ENCODE measurements at places on chromosomes 7 and 10.

DNA sequence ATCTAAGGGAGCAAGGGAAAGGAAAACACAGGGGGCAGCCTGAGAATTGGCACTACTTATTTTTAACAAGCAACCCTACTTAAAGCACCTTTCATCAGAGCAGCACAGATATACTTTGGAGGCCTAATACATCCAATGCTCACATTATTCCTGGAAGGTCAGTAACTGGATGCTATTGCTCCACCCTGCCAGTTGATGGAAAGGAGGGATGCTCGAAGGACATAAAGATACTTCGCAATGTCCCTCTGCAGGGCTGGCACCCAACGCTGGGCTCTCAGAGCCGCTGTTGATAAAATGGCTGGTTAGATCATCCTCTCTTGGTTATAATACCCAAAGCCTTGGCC, 307.9 kb upstream of the AOAH start:
- DNase-seq = no peak

DNA sequence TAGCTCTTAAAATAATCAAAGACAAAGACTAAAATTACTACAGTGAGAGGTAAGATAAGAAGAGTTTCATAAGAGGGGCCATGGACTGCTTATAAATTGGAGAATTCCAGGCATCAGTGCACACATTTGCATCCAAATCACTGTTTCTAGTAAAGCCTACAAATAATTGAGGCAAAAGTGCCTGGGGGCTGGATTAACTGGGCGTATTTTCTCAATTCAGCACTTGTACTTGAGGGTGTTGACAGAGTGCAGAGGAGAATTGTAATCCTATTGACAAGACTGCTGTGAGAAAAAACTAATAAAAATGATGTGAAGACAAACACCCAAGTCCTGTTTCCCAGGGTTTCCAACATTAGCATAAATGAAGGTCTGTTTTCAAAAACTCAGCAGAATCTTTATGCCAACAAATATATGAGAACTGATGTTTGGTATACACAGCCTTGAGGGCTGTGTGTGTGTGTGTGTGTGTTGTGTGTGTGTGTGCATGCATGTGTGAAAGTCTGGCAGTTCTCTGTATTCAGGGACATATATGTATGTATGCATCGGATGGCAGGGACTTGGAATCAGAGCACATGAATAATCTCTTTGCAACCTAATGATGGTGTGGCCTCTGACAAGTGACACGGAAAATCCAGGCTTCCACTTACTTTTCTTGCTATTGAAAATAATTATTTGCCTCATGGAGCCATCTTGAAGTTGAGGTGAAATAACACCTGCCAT, 182.1 kb upstream of the CDC14C start:
- DNase-seq = no peak

GRCh38 chr7:157644946-157645345, 308.1 kb downstream of the DNAJB6 start:
- no peak for DNase-seq

DNA sequence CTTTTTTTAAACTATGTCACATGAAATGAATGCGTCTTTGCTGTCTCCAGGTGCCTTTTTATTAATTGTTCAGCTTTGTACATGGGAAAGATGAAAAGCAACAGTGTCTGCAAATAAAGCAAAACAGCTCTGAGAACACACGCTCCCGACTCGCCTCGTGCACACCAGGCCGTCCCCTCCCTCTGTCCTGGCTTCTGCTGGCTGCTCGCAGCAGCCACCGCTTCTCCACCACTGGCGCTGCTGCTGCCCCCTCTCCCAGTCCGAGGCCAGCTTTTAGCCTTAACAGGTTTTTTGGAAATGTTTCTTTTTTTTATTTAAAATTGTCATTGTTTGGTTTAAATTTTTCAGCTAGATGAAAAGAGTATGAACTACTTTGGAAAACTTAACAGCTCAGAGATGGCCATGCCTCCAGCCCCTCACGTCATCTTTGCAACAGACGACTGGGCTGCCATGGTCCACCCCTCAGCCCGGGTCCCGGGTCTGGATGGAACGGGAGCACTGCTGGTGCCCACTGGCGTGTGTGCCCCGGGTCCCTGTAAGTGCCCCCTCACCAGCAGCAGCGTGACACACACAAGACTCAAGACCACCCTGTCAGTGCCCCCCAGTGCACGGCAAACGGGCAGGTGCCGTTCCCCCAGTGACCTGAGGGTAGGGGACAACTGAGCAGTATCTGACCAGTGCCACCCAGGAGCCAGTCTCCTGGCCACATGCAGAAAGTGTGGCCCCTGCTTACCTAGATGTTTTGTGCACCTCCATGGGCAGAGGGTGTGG, 415.6 kb upstream of the FOXK1 start:
- DNase-seq = no peak

DNA sequence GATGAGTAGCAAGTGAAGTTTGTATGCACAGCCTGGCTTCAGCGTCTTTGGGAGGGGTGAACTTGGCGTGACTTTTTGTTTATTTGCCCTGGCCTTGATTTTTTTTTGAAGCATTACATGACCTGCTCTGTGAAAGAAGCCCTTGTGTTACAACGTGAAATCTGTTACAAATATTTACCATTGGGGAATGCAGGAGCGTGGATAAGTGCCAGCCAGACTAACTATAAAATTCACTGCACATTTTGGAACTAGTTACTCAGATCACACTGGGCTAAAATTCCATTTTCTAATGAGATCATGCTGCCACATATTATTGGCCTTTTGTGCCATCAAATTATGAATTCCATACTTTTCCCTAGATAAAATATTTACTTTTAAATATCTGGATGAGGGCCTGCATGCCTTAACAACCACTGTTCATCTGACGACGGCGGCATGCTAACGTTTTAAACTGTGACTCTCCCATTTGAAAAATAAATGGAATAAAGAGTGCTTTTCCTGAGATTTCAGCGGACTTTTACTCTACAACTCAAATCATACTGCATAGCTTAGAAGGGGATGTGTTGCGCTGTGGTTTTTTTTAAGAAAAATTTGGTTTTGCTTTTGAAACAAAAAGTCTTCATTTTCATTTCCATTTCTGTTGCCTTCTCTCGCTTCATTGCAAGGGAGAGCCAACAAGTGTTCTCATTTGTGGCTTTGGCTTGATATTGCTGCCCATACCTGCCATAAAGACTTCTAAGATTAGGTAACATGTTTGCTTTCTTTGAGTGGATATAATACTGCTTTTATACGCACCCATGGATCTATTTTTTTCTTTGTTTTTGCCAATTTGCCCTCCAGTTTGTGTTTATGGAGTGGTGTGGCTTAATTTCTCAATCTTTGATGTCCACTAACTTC, 352.2 kb downstream of the TFEC start:
- no peak for DNase-seq

- no peak for DNase-seq
Measured at GRCh38 chr10:78170026-78170475, 136.4 kb downstream of the RPS24 start.

- no peak for DNase-seq
Measured at GRCh38 chr7:35802102-35802466, 1.2 kb downstream of the SEPTIN7 start.

GRCh38 chr7:87354749-87355148, 9.3 kb downstream of the CROT start:
- peak; percentile 22 for DNase-seq

DNA sequence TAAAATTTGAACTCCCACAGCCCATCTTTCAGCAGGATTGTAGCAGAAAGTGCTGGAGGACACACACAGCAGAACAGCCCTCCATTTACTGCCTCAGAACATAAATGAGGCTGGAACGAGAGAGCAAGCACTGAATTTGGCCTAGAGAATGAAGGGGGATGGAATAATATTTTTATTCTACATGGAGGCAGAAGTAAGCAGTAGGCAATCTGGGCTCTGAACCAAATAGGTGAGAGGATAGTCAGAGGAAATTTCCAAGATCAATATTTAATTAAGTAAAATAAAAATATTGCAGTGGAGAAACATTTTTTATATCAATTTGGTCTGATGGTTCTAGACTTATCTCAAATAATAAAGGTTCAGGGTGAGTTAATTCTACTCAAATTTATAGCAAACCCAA, 29.2 kb upstream of the TSPAN13 start:
- DNase-seq = no peak

DNA sequence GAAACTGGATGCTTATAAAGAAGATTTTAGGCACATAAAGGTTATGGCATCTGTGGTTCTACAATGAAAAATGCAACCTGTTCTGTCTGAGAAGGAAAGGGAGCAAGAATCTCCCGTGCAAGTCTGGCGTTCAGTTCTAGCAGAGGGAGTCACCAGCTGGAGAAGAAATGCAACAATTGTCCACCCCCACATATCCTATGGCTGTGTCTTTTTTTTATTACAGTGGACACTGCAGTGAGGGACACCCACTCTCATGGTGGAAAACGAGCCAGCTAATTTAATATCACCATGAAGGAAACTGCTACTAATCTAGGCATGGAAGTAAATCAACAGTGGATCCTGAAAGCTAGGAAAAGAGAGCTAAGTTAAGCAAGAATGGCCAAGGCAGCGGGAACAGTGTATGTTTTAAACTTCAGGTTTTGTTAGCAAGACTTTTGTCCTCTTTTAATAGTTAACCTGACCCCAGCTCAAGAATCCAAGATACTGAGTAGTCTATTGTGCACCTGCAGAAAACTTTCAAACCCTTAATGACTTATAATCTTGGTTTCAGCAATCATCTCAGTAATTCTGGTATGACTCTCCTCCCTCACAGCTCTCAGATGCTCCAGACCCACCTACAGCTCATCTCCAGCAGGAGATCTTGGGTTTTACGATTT, 149.3 kb downstream of the FGFR2 start:
- no peak for DNase-seq

- DNase-seq = no peak
Measured at GRCh38 chr10:8233049-8233448, 178.6 kb downstream of the GATA3 start.

DNA sequence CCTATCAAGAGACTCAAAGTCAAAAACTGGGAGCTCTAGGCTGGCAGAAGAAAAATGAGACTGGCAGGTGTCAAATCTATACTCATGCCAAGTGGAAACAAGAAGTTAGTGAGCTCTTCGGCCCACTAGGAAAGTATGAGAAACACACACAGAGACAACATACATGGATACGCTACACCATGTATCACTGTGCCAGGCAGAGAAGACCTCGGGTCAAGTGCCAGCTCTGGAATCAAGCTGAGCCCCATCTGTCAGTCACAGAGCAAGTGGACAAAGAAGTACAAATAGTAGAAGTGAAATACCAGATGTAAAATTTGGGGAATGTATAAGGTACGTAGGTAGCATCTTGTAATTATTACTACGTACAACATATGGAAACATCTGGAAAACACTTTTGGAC, 62.4 kb downstream of the FAM13C start:
- DNase-seq = no peak

GRCh38 chr10:10826125-10826524, 191.5 kb upstream of the CELF2 start:
- DNase-seq = no peak

DNA sequence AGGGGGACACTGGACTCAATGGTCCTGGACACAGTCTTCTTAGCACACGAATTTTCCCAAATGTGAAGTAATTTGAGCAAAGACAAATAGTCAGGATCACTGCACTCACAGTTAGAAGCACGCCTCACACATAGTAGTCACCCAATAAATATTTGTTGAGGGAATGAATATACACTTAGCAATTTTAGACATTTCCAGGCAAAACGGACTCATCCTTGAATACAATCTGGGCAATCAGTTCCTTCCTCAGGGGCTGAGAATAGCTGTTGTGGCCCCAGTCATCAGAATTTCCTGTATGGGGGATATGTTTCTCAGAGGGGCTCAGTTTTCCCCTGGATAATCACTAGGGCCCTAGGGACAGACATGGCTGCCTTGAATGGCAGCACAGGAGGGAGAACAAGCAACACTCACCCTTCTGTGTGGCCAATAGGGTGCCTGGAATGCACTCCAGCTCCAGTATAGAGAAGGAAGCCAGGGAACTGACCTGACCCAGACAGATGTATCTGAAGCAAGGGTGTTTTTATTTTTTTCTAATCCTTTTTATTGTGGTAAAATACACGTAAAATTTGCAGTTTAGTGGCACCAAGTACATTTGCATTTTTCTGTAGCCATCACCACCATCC, 282.7 kb upstream of the ZNF32 start:
- DNase-seq = no peak

DNA sequence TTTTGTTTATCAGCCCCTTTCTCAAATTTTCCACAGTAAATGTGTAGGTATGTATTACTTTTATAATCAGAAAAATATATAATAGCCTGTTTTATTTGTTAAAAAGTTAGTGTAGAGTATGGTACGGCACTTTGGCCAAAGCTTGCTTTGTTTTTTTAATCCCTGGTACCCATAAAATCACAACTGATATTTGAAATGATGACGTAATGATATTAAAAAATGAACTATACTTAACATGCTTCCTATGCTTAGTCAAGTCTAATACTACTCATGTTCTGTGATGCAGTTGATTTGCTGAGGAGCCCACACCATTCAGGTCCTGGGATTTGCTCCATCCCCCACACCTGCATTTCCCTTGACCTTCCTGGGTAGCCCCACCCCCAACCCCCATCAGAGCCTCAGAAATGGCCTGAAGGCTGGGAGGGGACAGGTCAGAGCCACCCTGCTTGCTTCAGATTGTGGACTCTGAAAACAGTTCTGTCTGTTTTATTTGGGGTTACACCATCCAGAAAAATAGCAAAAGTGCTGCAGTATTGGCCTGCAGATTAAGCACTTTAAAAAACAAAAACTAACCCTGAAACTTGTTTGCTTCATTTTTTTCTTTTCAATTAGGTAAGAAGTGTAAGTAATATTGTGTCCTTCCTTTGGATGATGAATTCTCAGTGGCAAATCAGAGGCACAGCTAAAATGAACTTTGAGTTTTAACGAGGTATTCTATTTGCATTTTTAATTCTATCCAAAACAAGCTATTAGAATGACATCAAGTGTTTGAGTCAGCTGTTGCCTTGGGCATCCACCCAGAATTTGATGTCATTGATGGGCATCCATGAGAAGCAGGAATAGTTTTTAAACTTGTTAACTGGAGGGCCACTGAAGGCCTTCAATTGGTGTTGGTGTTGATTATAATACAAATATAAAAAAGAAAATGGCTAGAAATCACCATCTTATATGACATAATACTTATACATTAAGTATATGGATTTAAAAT, 23.3 kb downstream of the PLCE1 start:
- no peak for DNase-seq

DNA sequence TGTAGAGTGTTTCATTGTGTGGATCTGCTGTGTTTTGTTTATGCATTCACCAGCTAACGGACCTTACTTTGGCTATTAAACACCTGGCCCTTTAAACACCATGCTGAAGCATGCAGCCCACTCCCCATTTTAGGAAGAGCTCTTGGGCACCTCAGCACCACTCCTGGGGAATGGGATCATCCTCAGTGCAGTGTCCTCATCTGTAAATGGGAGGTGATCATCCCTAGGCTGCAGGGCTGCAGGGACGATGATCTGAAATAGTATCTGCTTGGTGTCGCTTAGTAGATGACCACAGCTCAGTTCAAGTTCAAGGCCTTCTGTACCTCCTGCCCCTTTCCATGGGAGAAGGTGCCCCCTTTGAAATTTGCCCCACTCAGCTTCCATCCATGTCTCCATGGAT, 229.9 kb downstream of the TCF7L2 start:
- DNase-seq = no peak

Measured in SK-N-DZ (cell line).